ENCODE measurements at places on chromosomes 1 and 21.

GRCh38 chr1:23611601-23612327 lies 52.5 kb upstream of the ID3 start:
- DNase-seq: no peak

GRCh38 chr1:167797015-167797414 lies 75.2 kb downstream of the MPZL1 start:
- DNase-seq: no peak

DNA sequence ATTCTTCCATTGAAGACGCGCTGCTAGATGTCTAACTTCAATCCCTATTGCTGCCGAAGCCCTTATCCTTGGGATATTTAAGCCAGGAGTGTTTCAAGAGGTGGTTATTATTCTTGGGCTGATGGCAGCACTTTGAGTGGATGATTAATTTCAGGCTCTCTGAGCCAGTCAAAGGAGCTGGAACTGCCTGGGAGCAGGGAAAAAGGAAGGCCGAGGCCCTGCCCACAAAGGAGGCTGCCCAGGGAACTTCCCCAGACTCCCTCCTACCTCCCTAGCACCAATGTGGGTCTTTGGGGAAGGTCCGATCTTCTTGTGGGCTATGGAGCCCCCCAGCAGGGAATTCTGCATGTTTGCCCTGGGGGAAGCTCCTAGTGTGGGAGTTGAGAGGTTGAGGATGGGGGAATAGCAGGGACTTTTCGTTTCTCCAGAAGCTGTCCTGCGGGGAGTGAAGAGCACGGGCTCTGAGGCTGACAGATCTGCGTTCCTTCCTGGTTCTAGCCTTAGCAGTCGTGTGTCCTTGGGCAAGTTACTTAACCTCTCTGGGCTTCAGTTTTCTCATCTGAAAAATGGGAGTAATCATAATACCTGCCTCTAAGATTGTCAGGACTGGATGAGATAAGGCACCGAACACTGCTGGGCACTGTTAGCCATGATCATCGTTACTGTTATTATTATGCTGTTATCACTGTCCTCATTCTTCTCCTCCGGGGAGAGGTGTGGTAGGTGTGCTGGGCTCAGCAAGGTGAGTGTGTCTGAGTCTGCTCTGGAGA lies 6.3 kb downstream of the KCNQ4 start:
- no peak for DNase-seq

GRCh38 chr1:109782927-109783326 lies 19.2 kb upstream of the EPS8L3 start:
- DNase-seq: no peak

DNA sequence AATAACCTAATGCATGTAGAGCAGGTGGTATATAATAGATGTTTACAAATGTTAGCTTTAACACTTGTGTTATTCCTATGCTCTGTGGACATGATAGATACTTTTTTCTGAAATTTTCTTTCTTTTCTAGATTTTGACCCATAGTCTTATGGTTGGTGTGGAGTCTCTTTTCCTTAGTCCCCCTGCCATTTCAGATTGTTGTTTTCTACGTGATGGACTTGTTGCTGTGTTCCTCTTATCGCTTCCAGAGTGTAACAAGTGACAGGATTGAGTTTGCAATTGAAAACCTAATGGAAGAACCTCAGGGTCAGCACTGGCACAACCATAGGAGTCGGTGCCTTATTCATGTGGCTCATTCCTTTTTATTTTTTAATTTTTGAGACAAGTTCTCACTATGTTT lies 136.4 kb downstream of the HHAT start:
- DNase-seq: no peak

DNA sequence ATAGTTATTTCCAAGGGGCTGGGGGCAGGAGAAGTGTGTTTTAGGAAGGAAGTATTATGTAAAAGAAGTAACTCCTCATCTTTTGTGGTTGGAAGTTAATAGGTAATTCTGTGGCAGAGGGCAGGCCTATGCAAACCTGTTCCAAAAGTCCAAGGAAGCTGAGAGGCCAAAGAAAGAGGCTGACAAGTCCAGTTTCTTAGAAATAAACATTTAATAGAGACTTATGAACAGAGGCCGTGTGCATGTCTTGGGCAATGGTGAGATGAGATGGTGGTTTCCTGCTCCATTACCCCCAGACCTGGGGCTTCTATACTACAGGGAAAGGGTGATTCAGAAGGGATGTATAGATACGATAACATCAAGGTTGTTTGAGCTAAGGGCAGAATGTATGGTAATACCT lies 7.6 kb upstream of the CA14 start:
- DNase-seq: no peak

DNA sequence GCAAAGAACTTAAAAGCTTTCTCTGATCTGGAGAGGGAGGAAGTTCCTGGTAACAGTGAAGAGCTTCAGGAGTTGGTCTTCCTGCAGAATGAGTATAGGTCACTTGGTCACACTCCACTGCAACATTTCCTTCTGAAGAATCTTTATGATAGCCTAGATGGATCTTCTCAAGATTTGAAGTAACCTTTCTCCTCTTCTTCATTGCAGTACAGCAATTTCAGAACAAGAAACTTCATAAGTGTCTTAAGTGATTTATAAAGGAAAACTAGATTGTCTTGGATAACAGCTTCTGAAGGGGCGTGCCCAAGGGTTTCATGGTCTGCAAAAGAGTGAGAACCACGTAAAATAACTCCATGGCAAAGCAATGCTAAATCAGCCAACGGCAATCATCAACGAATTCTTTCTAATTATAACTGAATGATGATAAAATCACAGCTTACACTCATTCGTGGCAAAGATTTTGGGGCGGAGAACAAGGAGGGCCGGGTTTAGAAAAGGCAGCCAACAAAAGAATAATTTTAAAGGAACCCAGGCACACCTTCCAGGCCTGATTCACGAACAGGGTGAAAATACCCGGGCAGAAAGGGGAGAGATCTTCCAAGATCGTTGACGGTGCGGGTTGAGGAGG lies 53.9 kb upstream of the ASPM start:
- DNase-seq: no peak

GRCh38 chr1:206725109-206725963 lies 40.6 kb downstream of the MAPKAPK2 start:
- peak; percentile 43 for DNase-seq

DNA sequence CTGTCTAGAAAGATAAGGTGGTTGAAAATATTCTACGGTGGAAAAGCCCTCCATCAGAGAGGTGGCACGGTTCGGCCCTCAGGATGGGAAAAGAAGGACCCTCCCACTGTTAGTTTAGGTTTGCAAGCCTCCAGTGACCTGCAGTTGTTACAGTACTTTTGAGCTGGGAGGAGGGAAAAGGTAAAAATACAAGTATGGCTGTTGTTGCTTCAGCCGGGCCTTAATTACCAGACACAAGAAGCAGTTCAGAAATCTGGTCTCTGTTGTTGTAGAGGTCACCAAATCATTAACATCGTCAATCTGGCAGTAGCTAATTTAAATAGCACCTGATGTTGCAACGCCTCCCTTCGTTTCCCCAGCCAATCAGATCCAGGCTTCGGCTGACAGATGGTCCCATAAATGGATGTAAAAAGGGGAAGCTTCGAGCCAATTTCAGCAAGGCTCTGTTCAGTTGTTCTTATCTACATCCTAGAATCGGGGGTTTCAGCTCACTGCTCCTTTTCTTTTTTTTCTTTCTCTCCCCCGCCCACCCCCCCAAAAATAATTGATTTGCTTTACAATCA lies at the start of gene ELAVL4:
ELAVL4 (plus strand) TSS at position 424 of the 563 bp plus-strand sequence. CDS start 270 bp downstream, outside the sequence.
- DNase-seq: no peak

- no peak for DNase-seq
Measured at GRCh38 chr1:226082959-226083301, 20.4 kb downstream of the H3-3A start.

DNA sequence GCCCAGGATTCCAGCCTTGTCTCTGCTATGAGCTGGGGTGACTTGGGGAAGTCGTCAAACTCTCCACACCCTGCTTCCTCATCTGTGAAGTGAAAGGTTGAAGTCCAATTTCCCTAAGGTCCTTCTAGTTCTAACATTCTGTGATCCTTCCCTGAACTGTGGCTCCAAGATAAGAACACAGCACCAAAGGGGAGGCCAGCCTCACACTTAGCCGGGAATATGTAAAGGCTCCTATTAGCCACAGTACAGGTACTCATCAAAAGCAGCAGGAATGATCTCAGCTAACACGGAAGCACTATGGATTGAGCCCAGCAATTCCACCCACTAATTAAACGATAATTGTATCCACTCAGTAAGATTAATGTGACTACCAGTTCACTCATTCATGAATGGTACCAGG lies 4.0 kb downstream of the SLC30A10 start:
- DNase-seq: no peak

DNA sequence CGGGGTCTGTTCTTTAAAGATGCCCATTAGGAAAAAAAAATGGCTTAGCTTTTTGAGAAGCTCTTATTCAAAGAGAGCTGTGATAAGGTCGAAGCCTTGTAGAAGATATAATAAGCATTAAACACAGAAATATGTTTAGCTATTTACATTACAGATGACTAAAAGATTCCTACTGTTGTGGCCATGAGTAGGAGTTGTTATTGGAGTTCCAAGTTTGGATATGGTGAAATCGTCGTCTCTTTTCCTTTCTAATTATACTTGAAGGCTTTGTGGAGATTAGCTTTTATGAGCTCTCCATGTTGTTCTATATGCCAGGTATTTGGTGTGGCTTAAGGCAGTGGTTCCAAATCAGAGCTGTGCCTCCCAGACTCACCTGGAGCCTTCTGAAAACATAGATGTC lies 79.9 kb upstream of the LAMC2 start:
- no peak for DNase-seq

GRCh38 chr1:62314454-62315350 lies 4.5 kb downstream of the KANK4 start:
- DNase-seq: no peak

DNA sequence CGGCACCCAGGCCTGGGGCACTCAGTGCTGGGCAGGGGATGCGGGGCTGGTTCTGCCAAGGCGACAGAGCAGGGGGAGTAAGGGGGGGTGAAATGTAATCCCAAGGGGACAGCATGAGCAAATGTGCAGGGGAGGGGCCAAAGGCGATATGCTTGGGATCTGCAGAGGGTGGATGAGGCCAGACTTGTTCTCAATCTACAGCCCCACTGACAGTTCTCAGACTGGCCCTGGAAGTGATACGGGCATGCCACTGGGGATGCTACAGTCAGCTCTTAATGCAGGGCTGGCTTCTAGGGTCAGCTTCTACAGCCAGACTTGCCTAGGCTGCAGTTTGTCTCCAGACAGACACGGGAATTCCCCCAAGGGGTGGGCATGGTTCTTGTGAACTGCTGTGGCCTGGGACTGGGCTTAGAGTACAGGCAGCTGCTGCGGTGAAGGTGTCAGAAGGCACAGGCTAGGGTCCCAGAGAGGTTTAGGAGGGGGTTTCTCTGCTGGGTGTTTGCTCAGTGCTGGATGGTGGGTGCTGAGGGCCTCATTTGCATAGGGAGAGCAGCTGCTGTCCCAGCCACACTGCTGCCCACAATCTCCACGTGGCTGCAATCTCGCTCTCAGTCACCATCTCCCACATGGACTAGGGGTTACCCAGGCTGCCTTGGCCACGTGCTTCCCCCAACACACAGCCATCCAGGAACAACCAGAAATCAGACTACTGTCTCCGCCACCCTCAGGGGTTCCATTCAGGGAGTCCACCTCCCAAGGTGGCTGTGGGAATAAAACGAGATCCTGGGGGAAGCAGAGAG lies 190.1 kb downstream of the HIVEP3 start:
- no peak for DNase-seq

- DNase-seq: no peak
Measured at GRCh38 chr1:55789466-55789865, 574.3 kb upstream of the USP24 start.

- DNase-seq: no peak
Measured at GRCh38 chr1:201883786-201884185, 4.9 kb upstream of the SHISA4 start.

DNA sequence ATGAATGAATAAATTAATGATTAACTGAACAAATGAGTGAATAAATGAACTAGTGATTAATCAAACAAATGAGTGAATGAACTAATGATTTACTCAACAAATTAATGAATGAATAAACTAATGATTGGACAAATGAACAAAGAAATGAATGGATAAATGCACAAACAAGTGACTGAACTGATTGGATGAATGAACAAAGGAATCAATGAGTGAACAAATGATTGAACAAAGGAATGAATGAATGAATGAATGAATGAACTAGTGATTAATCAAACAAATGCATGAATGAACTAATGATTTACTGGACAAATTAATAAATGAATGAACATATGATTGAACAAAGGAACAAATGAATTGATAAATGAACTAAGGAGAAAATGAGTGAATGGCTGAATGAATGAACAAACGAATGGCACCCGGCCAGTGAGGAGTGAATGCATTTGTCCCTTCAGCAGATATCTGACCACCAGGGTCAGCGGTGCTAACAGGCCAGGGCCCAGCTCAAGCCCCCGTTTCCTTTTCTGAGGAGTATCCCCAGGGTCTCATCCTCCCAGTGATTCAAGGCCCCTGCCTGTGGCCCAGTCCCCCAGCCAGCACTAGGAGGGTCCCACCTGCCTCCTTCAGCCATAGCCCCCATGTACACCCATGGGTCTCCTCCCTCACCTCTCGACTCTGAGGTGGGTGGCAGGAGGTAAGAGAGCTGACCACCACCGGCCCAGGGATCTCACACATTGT lies 49.9 kb downstream of the WNT9A start:
- DNase-seq: no peak

- no peak for DNase-seq
Measured at GRCh38 chr1:94093996-94094395, 27.0 kb downstream of the ABCA4 start.

DNA sequence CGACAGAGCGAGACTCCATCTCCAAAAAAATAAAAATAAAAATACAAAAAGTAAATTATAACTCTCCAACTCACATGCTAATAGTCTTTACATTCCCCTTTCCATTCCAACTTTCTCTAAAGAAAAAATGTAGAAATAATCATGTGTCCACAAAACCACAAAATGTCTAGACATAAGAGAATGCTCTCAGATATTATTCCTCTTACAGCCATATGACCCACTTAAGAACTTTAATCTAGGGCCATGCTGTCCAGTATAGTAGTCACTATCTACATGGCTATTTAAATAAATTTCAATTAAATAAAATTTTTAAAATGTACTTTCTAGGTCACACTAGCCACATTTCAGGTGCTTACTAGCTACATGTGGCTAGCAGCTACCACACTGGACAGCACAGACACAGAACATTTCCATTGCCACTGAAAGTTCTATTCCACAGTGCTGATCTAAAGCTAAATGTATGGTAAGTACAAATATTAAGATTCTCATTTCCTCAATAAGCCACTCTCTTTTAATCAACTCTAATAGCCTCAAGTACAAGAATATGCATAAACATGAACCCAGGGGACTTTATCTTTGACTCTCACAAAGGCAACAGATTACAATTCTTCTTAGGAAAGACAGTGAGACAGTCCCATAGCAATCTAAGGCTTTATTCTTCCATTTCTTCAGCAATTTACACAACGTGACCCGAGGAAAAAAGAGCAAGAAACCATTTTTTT lies 138.6 kb downstream of the RERE start:
- DNase-seq: no peak

- no peak for DNase-seq
Measured at GRCh38 chr1:197249324-197249723, 18.7 kb upstream of the CRB1 start.

DNA sequence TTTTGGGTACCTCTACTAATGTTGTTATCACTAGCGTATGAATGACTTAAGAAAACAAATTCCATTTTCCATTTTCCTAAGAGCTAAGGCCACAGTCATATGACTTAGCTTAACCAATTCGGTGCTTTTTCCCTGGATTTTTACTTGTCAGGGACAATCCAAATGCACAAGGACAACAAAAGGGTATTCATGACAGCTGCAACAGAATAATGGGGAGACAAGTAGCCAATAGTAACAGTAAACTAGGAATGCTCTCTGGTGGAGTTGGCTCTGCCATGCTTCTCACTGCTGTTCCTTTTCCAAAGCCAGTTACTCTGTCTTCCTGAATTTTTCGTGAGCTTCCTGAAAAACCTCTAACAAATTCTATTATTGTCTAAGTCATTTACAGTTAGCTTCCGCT lies 52.9 kb downstream of the LRRIQ3 start:
- no peak for DNase-seq

All from stimulated activated CD8-positive, alpha-beta memory T cell treated with anti-CD3 and anti-CD28 coated beads, Interleukin-7, amount 100 ng/mL, for 1 hour (primary cell).